ENCODE measurements at places on chromosomes 11 and 22.

DNA sequence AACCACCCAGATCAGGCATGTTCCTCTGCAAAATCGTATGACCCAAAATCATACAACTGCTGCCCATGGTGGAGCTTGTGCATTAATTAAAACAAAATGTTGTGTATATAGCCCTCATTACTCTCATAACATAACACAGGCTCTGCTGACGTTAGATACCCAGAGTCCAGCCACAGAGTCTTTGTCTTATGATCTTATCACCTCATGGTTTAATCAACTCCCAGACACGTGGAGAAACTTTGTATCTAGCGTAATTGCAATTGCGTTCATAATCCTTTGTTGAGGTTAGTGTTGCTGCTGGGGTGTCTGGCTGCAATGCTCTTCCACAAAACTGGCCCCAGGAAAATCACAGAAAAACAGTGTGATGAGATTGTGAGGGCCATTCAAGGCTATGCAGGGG lies 5.0 kb upstream of the APOL1 start:
- DNase-seq: no peak

GRCh38 chr11:16813126-16813525 lies 74.7 kb downstream of the C11orf58 start:
- DNase-seq: no peak

- DNase-seq: no peak
These were observed 22.2 kb upstream of the RAG2 start for GRCh38 chr11:36620246-36620645.

DNA sequence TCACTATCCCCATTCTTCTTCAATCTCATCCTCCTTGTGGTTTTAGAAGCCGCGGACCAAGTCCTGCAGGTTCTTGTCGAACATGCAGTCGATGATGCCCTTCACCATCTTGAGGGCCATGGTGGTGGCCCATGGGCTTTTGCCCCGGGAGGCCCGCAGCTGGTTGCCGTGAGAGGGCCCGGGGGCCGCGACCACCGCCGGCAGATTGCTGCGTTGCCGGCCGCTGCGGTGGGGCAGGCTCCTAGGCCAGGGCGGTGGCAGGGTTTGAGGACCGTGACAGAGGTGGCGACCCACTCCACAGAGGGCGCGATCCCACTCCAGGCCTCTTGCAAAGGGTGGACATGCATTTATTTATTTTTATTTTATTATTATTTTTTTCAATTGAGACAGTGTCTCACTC lies 67.0 kb downstream of the APOL5 start:
- no peak for DNase-seq

- no peak for DNase-seq
These were observed 12.6 kb downstream of the SULT4A1 start for GRCh38 chr22:43849731-43850130.

- no peak for DNase-seq
These were observed 41.4 kb upstream of the PHF21A start for GRCh38 chr11:46162700-46163099.

GRCh38 chr11:128331317-128331716 lies 256.0 kb downstream of the ETS1 start:
- DNase-seq: no peak

- DNase-seq: no peak
These were observed 890.5 kb downstream of the BRD1 start for GRCh38 chr22:48937032-48937639.

- DNase-seq: no peak
These were observed 734 bp downstream of the ACR start for GRCh38 chr22:50738649-50739227.
